EL (cell line): ENCODE measurements at places on chromosomes 6 and 20.

- DNase-seq, result no peak
Measured at GRCh38 chr20:19274412-19275015, 62.1 kb downstream of the SLC24A3 start.

DNA sequence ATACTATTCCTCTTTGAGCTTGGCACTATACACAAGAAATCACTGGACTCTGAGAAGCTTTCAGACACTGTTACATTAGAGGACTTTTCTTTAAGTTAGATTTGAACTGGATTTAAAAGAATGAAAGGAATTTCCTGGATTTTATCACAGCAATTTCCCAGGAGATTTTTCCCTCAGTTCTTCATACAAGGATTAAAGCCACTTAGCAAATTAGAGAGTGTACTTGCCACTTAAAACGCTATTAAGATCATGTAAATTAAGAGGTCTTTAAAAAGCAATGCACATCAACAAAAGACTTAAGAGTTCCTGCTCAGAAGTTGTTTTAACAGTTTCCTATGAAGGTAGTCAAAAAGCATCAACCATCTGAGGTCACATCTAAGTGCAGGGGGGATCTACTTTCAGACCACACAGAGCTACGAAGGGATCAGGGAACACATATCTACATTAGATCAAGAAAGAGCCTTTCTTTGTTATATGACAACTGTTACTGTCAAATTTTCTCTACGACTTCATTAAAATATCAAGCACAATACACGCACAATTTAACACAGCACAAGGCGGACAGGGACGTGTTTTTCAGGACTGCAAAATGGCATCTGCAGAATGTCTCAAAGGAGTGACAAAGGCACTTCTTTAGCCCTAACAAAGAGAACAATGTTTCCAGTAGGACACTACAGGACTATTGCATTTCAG, 65.8 kb downstream of the EPB41L2 start:
- DNase-seq, result peak; percentile 67

- no peak for DNase-seq
Measured at GRCh38 chr6:1540864-1541521, 68.7 kb upstream of the FOXC1 start.

DNA sequence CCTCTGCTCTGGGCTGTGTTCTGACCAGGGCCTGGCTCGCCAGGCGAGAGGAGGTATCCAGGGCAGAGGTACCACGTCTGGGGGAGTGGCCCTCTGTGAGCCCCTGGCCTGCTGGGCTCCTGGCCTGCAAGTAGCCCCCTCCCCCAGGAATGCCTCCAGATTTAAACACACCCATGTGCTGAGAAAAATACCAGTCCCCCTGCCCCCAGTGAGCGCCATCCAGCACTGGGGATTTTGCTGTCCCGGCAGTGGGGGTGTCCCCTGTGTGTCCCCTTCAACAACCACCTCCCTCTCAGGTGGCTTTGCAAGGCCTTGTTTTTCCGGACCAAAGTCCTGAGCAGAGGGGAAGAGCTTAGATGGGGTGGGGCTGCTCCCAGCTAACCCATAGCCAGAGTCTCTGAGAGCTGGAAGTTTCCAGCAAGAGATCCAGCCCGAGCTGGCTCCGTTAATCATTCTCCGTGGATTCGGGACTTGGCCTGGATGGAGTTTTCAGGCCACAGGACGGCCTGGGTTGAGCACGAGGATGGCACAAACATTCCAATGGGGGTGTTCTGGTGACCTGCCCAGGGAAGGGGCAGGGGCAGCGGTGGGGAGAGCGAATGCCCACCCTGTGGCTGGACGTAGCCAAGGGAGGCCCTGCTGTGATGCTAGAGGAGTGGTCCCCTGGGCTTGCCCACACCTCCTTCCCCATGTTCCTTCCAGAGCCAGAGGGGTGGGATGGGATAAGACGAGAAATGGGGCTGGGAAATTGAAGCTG, 29.0 kb downstream of the PCK1 start:
- DNase-seq, result no peak

DNA sequence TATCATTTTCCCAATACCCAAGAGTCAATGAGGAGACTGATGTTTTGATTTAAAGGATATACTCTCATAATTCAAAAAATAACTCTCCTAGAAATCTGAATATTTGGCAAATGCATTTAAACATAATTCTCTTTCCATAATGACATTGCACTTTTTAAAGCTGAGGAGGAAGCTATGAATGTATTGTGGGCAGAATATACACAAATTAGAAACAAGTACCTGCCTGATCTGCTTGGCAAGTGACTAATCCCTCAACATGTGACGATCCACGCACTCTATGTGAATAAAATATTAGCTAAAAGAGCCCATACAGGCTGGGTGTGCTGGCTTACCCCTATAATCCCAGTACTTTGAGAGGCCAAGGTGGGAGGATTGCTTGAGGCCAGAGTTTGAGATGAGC, 88.3 kb upstream of the CCDC28A start:
- no peak for DNase-seq

- no peak for DNase-seq
Measured at GRCh38 chr20:1283522-1284510, 17.7 kb downstream of the SNPH start.

GRCh38 chr6:30060606-30061091, 416 bp upstream of the POLR1H start:
- DNase-seq, result peak; percentile 37

DNA sequence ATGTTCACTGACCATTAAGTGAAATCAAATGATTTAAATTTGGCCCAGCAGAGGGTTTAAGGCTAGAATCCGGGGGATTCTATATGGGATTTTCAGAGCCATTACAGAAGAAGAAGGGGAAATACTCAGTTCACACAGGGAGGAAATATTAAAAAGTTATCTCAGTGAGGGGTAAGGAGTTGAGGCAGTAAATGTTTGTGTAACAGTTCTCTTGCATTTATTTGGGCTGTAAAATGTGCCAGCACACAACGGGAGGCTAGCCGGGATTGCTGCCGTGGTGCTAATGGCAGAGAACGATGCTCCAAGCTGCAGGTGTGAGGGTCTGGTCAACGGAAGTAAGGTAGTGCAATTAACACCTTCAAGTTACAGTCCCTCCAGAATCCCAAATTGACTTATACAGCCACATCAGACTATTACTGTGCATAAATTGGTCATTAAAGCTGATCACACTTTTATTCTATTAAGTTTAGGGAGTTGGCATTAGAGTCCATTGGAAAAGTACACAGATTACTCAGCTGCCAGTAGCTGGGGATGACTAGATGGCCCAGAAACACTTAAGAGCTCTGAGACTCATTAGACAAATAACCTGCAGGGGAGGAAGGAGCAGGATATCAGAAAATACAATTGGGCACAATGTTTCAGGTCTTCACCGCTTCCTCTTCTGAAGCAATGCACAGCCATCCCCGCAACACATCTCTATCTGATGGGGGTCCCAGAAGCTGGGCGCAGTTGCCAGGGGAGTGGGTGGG, 31.3 kb downstream of the PPP1R3G start:
- DNase-seq, result no peak

DNA sequence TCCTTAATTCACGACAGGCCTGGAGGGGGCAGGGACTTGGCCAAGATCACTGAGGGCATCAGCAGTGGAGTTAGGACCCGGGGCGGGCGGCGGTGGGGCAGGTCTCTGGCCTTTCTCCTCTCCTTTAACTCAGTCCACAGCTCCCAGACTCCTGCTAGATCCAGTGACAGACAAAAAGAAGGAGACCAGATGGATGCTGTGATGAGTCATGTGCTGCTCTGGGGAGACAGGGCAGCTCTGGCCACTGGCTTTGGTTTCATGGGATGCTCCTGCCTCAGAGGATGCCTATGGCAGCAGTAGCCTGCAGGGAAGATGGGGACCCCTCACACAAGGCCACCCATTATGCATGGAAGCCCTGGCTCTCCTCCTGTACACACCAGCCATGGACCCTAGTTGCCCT, 20.5 kb downstream of the EPB41L1 start:
- peak; percentile 51 for DNase-seq

DNA sequence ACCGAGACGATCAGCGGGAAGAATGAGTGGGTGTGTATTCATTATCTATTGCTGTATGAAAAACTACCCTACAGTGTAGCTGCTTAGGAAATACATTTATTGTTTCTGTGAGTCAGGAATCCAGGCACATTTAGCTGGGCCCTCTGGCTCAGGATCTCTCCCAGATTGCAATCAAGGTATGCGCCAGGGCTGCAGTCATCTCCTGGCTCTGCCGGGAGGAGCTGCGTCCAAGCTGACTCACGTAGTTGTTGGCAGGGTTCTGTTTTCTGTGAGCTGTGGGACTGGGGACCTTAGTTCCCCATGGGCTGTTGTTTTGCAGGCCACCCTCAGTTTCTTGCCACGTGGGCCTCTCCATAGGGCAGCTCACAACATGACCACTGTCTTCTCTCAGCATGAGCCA, 68.2 kb upstream of the FUCA2 start:
- DNase-seq, result peak; percentile 89

DNA sequence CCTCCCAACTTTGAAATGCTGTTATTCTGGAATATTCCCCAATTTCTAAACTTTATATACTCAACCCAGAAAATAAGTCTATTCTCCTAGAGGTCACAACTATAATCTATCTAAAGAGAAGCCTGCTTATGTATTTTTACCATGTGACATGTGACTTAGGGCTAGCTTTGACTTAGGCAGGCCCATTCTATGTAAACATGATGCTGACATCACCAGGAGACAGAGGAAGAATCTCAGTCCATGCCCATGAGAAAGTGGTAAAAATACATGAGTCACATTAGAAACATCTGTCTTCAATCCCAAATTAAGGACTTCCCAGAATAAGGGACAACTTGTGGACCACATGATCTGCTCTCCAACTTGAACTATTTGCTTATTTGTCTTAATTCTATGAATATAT, 113.6 kb upstream of the ID4 start:
- DNase-seq, result peak; percentile 85

- no peak for DNase-seq
Measured at GRCh38 chr6:34020807-34021553, 124.9 kb downstream of the GRM4 start.

DNA sequence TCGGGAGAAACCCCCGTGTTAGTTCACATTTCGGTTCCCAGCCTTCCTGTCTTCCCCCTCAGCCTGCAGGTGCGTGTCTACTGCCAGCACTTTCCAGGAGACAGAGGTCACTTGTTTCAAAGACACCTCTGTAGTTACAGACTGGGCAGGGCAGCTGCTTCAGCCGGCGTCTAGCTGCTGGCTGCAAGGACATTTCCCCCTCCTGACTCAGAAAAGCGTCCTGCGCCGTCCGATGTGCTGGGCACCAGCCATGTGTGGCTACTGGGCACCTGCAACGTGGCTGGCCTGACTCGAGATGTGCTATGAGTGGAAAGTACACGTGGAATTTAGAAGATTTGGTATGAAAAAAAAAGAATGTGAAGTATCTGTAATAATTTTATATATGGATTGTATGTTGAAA, 37.6 kb downstream of the RRBP1 start:
- no peak for DNase-seq

DNA sequence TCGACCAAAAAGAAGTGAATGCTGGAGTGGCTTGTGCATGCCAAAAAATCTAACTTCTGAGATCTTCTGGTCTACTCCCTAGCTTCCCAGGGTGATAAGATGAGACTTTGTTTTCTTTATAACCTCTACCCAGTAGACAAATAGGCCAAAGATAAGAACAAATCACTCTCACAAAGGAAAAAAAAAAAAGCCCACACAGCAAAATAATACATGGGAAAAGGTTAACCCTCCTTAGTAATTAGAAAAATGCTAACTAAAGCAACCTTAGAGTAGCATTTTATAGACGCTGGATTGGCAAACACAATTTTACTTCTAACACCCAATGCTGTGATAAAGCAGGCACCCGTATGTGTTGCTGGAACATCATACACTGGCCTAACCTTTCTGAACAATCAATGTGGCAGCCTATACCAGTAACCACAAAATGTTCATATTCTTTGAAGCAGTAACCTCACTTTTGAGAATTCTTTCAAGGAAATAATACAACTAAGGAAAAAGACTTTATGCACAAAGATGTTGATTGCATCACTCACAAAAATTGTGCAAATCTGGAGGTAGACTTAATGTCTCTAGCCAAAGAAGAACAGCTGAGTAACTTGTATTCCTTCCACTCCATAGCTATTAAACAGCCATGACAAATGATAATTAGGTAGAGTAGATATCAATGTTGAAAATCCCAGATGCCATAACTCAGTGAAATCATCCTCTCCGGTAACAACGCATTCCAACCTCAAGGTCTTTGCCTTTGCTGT, 116.3 kb upstream of the QKI start:
- no peak for DNase-seq

- DNase-seq, result peak; percentile 63
Measured at GRCh38 chr6:128519132-128519930, 1.1 kb downstream of the PTPRK start.

- peak; percentile 36 for DNase-seq
Measured at GRCh38 chr6:150142097-150142669, 661 bp upstream of the PPP1R14C start.

DNA sequence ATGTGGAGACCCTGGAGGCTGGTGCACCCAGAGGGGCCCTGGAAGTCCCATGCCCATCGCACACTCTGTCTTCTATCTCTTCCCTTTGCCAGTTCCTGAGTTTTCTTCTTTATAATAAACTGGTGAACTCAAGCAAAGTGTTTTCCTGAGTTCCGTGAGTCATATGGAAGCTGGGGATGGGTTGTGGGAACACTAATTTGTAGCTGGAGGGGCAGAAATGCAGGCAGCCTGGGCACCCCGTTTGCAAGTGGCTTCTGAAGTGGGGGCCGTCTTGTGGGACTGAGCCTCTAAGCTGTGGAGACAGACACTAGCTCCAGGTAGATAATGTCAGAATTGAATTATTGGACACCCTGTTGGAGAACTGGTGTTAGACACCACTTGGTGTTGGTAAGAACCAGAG, 3.2 kb upstream of the PPP1R3G start:
- peak; percentile 43 for DNase-seq

GRCh38 chr6:109508166-109508860, 25.3 kb upstream of the ZBTB24 start:
- no peak for DNase-seq

GRCh38 chr6:168609914-168610490, 169.0 kb downstream of the SMOC2 start:
- no peak for DNase-seq

- DNase-seq, result no peak
Measured at GRCh38 chr6:45163952-45164766, 164.0 kb upstream of the RUNX2 start.

- DNase-seq, result peak; percentile 95
Measured at GRCh38 chr6:111973118-111973761, 80.7 kb upstream of the CCN6 start.

- DNase-seq, result no peak
Measured at GRCh38 chr20:7269452-7269851, 502.0 kb downstream of the BMP2 start.

DNA sequence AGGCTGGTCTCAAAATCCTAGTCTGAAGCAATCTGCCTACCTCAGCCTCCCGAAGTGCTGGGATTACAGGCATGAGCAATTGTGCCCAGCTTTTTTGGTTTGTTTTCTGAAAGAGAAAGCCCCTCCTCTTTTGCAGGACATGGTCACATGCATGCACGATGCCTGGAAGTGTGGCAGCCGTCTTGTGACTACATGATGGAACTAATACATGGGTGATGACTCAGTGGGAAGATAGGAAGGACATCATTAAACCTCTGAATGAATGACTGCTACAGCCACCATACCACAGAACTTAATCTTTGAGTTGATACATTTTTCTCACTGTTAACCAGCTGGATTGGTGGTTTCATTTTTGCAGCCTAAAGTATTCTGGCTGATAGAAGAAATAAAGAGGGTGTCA, 13.4 kb upstream of the CTNNBL1 start:
- DNase-seq, result peak; percentile 24

GRCh38 chr20:46036370-46036769, 7.4 kb downstream of the SLC12A5 start:
- DNase-seq, result no peak
